SK-N-DZ (cell line): ENCODE measurements at places on chromosomes 3 and 15.

GRCh38 chr3:170323331-170323730, 34.2 kb upstream of the SKIL start:
- no peak for DNase-seq

GRCh38 chr3:49406571-49407565, 4.9 kb downstream of the RHOA start:
- DNase-seq = no peak

- DNase-seq = no peak
Observed at GRCh38 chr3:42257007-42257406, 9.0 kb downstream of the CCK start.

- no peak for DNase-seq
Observed at GRCh38 chr3:59189526-59189925, 139.7 kb upstream of the CFAP20DC start.

GRCh38 chr3:167507954-167508353, 34.1 kb upstream of the SERPINI2 start:
- no peak for DNase-seq

GRCh38 chr3:171077261-171077660, 50.7 kb upstream of the SLC2A2 start:
- no peak for DNase-seq

GRCh38 chr3:99999536-99999935, 114.8 kb downstream of the FILIP1L start:
- DNase-seq = no peak

- no peak for DNase-seq
Observed at GRCh38 chr3:71101014-71101413, 482.5 kb downstream of the FOXP1 start.

GRCh38 chr15:55654561-55655031, 66.5 kb upstream of the PYGO1 start:
- no peak for DNase-seq
